ENCODE measurements at places on chromosomes 6 and 20.

DNA sequence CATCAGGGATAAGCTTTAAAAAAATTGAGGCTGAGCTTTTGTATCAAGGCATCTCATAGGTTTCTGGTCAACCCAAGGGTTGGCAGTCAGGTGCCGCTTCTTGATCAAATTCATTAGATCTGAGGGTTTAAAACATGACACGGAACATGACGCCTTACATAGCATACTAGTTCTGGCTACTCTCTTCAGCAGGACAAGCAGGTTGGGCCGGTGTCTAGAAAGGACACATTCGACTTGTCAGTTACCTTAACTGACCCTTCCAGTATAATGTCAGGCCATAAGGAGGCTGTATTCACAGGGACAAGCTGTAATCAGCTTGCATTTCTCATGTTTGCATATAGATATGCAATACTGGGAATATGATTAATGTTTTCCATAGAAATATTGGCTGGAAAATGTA is 65.6 kb downstream of the PHACTR1 start:
- no peak for DNase-seq

DNA sequence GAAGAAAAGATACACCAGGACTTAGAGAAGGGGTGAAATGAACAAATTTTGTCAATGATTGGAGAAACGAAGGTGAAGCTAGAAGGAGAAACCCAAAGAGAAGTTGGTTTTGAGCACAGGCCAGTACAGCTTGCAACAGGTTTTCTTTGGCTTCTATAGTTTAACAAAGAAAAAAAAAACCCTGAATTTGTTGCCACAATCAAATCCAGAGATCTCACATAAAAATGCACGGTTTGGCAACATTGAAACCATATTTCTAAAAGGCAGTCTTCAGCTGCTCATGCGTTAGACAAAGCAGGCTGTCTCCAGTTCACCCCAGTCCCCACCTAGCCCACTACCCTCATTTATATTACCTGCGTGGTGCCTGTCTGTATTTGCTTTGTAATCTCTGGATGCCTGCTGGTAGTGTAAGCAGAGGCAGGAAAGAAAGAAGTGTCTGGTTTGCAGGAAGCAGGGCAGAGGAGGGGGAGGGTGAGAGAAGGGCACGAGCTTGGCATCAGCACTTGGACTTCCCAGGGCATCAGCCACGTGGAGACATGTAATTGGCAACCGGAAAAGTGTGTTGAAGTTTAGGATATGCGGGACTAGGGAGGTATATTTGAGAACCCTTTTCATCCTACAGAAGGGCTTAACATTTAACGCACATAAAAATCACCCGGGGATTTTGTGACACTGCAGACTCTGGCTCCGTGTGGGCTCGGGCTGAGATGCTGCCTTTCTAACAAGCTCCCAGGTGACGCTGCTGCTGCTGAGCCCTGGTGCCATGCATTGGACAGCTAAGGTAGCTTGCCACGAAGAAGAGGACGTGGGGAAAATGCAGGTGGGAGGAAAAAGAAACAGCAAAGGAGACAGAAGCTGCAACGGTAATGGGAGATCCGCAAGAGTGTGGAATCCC is 14.4 kb downstream of the PFDN4 start:
- no peak for DNase-seq

DNA sequence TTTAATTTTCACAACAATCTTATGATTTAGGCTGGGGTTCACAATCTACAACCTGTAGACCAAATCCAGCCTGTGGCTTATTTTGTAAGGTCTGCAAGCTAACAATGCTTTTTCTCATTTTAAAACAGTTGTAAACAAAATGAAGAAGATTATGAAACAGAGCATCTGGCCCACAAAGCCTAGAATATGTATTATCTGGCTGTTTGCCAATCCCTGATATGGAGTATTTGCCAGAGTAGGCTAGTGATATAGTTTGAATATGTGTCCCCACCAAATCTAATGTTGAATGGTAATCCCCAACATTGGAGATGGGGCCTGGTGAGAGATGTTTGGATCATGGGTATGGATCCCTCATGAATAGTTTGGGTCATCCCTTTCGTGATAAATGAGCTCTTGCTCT is 201.8 kb downstream of the DHX35 start:
- DNase-seq = no peak

DNA sequence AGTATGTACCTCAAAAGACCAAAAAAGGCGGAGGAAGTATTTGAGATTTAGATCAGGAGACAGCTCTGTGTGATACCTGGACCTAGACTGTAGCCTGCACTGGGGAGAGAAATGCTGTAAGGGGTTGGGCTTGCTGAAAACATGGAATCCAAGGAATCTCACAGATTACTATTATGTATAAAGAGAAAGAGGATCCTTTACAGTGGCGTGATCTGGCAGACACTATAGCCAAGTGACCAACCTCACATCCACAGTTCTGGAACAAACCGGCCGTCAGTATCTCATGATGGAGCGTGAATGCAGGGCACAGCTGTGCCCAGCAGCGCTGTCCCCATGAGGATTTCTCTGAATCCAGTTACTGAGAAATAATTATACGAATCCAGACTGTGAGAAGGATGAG is 12.3 kb downstream of the DDX27 start:
- DNase-seq = no peak

GRCh38 chr20:61561111-61561830 is 309.2 kb downstream of the CDH4 start:
- no peak for DNase-seq

GRCh38 chr6:147582991-147583390 is 74.5 kb downstream of the SAMD5 start:
- DNase-seq = no peak

- peak; percentile 24 for DNase-seq
Measured at GRCh38 chr20:8132484-8133309, 631 bp downstream of the PLCB1 start.

GRCh38 chr6:149024361-149024760 is 277.5 kb downstream of the UST start:
- DNase-seq = no peak

GRCh38 chr6:5260111-5260620 is 584 bp downstream of the LYRM4 start:
- peak; percentile 70 for DNase-seq

DNA sequence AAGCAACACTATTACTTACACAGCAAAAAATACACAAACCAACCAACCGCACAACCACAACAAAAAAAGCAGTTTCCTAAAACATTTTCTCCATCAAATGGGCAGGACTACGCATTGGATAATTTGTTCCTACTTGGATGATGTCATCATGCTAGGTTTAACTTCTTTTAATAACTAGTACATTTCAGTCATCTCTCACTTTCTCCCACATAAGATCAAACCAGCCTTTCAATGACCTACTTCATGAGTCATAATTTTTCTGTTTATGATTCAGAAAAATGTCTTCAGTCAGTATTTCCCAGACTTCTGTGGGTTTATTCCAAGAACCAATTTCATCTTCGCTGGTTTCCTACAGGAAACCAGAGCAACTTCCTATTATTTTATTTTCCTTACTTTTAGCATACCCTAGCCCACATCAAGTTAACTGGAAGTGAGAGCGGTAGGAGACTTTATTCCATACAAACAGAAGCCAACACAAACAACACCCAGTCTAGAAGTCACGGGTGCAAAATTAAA is 134.2 kb downstream of the GMDS start:
- peak; percentile 18 for DNase-seq

DNA sequence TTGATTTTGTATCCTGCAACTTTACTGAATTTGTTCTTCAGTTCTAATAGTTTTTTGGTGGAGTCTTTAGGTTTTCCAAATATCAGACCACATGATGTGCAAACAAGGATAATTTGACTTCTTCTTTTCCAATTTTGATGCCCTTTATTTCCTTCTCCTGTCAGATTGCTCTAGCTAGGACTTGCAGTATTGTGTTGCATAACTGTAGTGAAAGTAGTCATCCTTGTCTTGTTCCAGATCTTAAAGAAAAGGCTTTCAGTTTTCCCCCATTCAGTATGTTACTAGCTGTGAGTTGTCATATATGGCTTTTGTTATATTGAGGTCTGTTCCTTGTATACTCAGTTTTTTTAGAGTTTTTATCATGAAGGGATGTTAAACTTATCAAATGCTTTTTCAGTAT is 4.6 kb downstream of the MICB start:
- no peak for DNase-seq

GRCh38 chr20:63370618-63371187 is 9.6 kb upstream of the CHRNA4 start:
- no peak for DNase-seq

- DNase-seq = peak; percentile 66
Measured at GRCh38 chr6:53335224-53335994, 13.3 kb downstream of the ELOVL5 start.

DNA sequence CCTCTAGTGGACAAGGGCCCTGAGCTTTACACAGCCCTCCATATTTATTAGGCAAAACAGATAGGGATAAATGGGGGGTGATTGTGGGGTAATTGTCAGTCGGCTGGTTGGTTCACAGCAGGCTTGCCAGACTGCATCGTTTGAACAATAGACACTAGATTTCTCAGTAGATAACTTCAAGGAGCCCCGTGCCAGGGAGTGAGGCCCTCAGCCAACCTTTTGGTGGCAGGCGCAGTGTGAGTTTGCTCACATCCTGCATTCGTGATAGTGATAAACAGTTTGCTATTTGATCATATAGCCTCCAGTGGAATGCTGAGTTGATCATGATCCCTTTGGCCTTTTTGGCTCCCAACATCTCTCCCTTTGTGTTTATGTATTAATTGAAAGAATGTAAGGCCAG is 3.6 kb upstream of the ABHD12 start:
- DNase-seq = no peak
